Ascending aorta (tissue), 2 donors: ENCODE measurements at places on chromosomes 5 and 9.
A peak's percentile ranks its signal among the peaks of the same experiment; 100 is the strongest.

- no peak for DNase-seq
Measured at GRCh38 chr5:146173597-146173996, 8.9 kb downstream of the LARS1 start.

DNA sequence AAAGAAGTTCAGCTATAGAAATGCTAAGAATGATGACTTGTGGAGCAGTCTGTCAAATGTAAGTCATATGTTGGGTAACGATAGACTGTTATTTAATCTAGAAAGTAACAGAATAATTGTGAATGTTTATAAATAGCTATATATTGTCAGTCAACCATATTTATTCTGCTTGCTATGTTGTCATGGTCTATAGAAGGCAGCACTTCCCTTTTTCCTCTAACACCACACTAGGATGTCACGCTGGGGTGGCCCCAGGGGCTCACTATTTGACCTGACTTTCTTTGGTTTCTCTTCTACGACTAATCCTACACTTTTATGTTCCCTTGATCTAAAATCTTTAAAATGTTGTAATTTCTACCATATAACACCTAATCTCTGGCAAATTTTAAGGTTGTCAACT lies 20.5 kb downstream of the ERAP2 start:
- DNase-seq: no peak

- DNase-seq: no peak
Measured at GRCh38 chr9:122251351-122251750, 13.3 kb downstream of the RBM18 start.

GRCh38 chr5:154196955-154197652 lies 6.6 kb downstream of the GALNT10 start:
- DNase-seq: no peak

DNA sequence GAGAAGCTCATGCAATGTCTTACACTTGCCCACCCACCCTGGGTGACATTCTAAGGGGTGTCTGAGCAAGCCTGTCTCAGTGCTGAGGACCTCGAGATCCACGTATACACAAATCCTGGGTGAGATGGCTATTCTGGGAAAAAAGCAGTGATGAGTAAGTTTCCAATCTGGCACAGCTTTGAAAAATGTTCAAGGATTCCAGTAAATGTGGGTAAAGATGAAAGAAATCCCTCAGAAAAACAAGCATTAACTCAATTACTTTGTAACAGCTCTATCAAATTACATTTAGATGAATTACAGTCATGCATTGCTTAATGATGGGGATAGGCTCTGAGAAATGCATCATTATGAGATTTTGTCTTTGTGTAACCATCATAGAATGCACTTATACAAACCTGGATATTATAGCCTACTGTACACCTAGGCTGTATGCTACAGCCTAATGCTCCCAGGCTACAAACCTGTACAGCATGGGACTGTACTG lies 26.9 kb downstream of the GOLM1 start:
- DNase-seq: no peak

DNA sequence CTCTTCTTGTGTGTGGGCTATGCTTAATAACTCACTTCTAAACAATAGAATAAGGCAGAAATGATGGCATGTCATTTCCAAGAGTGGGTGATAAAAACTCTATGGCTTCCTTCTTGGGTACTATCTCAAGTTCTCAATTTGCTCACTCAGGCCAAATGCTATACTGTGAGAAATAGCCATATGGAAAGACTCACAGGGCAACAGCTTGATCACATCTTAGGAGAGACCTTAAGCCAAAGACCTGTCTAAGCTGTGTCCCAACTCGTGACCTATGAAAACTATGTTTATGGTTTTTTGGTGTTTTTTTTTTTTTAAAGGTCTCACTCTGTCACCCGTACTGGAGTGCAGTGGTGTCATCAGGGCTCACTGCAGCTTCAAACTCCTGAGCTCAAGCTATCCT lies 2.1 kb upstream of the UIMC1 start:
- DNase-seq: no peak

DNA sequence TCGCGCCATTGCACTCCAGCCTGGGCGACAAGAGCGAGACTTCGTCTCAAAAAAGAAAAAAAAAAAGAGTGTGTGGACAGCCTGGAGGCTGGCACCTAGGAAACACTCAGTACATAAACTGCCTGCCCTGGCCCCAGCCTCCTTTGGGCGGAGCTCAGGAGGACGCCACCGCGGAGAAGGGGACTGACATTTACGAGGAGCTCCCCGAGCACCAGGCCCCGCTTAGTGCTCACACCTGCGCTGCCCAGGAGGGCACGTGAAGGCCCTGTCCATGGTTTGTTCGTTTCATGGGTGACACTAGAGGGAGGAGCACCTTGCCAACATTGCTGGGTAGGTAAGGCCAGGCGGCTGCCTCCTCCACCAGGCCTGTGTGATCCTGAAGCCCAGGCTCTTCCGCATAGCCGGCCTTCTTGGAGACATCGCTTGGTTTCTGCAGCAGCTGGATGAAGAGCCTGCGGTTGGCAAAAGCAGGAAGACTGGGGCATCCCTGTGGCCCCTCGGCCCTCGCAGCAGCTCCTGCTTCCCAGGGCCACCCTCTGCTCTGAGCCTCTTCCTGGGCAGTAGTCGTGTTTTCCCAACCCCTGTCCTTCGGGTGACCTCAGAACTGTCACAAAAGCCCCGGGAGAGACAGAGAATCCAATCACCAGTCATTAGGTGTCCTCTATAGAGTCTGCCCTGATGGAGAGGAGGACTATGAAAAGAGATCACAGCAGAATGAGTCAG lies 26.2 kb upstream of the LAMC3 start:
- DNase-seq: no peak

GRCh38 chr5:3043600-3043999 lies 292.1 kb upstream of the IRX2 start:
- no peak for DNase-seq

DNA sequence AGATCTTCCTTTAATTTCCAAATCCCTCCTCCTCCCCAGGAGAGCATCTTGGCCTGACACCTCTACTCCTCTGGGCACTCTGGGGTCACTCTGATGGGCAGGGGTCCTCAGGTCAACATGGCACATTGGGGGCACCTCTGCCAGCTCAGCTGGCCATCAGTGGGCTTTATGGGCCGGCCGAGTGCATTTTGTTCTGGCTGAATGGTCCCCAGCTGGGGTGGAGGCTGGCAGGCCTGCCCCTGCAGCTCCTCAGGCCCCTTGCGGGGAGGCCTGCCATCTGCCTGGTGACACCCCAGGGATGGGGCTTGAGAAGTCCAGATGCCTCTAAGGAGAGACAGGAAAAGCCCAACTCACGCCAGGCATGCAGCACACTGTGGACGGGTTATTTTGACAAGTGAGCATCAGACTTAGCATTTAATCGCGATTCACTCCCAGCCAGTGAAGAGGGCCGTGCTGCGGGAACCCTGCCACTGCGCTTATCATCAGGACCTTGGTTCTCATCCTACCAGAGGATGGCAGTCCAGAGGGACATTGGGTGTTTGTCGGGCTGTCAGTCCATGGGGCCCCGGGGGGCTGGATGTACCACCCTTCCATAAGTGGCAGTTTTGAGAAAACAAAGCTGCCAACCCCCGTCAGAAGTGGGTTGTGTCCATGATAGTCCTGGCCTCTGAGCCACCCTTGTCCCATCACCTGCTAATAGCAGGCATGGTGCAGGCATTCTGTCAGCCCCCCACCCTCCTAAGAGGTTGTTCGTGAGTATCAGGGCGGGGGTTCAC lies 21.7 kb downstream of the PHF2 start:
- DNase-seq: peak; percentile 53

GRCh38 chr9:38287420-38287985 lies 105.0 kb upstream of the ALDH1B1 start:
- no peak for DNase-seq

- no peak for DNase-seq
Measured at GRCh38 chr5:167773668-167774301, 517.7 kb upstream of the WWC1 start.

GRCh38 chr5:133114933-133115310 lies 63.1 kb downstream of the HSPA4 start:
- peak; percentile 38 for DNase-seq

DNA sequence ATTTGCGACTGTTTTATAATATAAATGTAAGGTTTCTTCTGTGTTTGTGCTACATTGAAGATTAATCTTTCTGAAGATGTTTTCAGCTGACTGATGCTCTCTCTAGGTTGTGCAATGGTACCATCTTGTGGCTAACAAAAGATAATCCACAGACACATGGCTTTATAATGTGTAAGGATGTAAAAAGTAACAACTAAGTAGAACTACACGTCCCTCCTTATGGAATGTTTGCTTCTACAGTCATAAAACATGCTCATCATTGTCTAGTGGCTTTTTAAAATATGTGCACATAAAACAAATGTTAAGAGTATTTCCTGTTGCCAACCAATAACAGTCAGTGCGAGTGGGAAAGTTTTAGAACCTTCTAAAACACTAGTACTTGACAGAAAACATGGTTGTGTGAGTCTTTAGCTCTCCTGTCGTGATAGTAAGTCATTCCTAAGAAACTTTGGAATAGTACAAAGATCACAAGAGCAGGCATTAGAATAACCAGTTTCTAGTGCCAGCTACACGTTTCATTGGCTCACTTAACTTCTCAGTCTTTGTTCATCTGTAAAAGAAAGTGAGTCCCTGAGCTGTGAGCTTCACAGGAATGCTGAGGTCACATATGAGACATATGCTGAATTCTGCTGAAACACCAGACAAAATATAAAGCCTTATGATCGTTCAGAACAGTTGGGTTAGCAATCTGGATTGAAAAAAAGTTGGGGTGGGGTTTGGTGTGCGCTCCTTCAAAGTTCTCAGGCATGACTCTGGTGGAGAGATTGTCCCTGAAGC lies 75.7 kb upstream of the GLIS3 start:
- DNase-seq: no peak

DNA sequence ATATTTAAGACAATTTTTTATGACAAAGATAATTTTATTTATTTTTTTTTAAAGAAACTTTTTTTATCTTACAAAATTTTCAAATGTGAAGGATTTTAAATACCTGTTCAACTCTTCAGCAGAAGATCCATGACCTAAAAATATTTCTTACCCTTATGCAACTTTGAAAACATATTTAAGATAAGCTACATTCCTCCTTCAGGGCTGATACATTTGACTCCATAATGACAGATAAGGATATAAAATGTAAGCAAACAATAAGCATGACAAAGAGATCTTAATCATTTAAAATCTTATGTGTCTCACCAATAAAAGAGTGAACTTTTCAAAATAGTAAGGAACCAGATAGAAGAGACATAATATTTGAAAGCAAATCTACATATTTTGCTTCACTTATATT lies 1138.2 kb upstream of the CDH18 start:
- no peak for DNase-seq

DNA sequence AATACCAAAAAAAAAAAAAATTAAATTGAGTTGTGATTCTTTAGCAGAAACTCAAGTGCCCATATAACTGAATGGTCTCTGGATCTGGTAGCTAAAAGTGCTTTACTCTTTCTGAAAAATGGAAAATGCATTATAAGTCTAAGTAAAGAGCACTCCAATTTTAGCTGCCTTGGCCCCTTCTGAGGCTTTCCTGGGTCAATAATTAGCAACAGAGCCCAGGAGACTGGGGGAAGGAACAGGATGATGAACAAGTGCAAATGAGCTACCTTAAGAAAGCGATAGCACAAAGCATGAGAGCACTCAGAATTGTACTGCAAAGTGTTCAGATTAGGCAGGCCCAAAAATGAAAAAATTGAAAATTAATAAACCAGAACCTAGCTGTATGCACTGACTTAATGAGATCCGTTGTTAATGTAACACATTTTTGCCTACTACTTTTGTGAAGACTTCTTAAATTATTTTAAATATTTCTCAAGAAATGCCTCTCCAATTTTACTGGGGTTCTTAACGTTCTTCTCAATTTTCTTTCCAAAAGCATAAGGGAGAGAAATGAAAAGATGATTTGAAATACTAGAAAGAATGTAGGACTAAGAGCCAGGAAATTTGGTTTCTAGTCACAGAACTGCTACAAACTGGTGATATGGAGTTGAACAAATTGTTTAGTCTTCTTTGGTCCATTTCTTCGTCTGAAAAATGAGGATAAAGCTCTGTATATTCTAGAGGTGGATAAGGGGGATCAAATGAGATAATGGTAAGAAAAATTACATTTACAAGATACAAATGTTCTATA lies 566.1 kb downstream of the PDE4D start:
- DNase-seq: no peak

DNA sequence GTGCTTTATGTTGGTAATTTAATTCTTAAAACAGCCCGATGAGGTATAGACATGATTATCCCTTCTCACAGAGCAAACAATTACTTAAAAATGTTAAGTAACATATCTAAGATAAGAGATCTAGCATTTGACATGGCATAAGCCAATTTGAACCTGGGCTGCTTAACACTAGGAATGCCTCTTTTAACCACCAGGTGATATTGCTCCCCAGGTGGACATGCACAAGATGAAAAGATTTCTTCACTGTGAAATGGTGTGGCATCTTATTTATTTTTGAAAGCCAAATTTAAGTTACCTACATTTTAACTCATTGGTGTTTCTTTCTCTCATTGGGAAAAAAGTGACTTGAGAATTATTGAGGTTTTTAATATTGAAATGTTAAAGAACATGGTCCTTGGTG lies 15.8 kb upstream of the LRRC70 start:
- DNase-seq: no peak

GRCh38 chr9:120481248-120481647 lies 98.7 kb downstream of the CDK5RAP2 start:
- DNase-seq: no peak

- DNase-seq: no peak
Measured at GRCh38 chr5:76219636-76220035, 136.5 kb downstream of the SV2C start.

GRCh38 chr9:96236854-96237550 lies 65.0 kb downstream of the HSD17B3 start:
- DNase-seq: no peak

GRCh38 chr9:131887680-131888079 lies 147.8 kb upstream of the RAPGEF1 start:
- no peak for DNase-seq

DNA sequence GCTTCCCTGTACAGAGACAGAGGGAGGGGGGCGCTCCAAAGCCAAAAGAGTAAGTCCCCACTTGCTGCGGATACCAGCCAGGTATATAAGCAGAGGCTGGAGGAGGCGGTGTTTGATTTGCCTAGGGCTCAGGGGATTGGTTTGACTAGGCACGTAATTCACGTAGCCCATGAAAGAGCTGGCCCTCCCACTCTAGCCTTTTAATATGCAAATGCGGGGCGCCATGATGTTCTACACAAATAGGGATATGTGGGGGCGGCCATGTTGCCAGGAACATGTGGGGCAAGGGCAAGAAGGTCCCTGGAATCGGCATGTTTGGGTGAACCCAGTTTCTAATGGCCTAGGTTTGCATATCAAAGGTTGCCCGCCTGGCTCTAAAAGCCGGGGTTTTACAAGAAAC lies 3.3 kb upstream of the PRLR start:
- no peak for DNase-seq

DNA sequence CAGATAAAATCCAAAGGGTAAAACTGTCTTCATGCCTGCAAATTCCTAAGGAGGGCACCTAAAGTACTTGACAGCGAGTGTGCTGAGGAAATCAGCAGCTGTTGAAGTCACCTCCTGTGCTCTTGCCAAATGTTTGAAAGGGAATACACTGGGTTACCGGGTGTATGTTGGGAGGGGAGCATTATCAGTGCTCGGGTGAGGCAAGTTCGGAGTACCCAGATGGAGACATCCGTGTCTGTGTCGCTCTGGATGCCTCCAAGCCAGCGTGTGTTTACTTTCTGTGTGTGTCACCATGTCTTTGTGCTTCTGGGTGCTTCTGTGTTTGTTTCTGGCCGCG lies 727 bp upstream of the ADRB2 start:
- DNase-seq: no peak
